EH (cell line): ENCODE measurements at places on chromosomes 1 and 21.
A peak's percentile ranks its signal among the peaks of the same experiment; 100 is the strongest.

- DNase-seq: no peak
Measured at GRCh38 chr1:115088871-115089419, 358 bp downstream of the TSPAN2 start.

DNA sequence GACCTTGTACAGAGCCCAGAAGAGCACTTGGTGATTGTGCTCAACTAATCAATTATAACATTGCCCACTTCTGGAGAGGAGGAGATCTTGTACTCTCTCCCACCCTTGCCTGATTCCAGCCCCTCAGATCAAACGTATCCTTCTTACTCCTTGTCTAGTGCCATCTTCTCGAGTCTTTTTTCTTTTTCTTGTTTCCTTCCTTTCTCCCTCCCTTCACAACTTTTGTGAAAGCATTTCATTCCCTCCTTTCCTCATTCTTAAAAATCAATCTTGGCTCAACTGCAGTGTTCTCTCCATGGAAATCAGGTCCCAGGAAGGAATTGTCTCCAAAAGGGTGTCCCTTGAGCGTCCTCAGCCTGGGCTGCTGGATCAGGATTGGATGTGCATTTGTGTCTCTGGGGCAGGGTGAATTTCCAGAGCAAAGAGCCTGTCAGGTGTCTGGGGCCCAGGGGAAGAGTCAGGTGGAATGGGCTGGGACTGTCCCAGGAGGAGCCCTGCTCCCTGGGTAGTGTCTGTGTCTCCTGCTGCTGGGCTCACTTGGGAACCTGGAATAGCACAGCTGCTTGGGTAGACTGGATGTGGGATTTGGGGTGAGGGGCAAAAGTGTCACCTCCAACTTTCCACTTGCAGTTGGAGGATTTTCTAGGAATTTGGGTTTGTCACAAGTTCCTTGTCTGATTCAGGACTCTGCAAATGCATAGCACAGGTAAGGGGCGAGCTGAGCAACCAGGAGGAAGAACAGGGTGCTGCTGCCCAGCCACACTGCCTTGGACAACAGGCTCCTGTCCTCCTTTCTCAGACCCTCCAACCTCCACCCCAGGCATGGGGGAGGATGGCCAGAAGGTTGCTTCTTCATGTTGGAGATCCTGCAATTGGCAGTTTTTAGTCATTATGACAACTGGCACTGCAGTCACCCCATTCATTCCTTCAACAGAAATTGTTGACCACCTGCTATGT lies 3.3 kb downstream of the SOX13 start:
- DNase-seq: no peak

- DNase-seq: no peak
Measured at GRCh38 chr1:17635276-17635675, 95.8 kb downstream of the ARHGEF10L start.

DNA sequence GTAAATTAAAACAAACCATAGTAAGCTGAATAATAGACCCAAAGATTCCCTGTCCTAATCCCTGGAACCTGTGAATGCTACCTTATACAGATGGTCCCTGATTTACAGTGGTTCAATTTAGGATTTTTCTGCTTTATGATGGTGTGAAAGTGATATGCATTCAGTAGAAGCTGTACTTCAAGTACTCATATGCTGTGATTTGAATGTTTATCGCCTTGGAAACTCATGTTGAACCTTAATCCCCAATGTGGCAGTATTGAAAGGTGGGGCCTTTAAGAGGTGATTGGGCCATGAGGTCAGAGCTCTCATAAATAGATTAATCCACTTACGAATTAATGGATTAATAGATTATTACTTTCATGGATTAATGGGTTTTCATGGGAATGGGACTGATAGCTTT lies 10.6 kb upstream of the RRP15 start:
- no peak for DNase-seq

DNA sequence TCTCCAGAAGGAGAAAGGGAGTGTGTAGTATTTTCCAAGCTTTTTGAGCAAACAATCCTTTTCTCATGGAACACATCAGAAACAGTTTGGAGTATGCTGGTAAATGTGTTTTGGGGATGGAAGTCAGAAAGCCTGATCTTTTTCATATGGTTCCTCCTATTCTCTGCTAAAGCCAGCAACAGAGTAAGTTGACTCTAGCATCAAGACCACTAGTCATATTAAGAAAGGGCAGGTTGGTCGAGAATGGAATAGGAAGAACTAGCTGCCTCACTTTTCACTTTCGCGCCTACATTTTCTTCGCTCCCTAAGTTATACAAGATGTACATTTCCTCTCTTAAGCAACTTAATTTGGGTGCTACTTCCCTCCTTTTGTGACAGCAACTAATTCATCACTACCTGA lies 24.0 kb downstream of the PPT1 start:
- no peak for DNase-seq

- DNase-seq: no peak
Measured at GRCh38 chr1:226519716-226520598, 28.6 kb upstream of the STUM start.

DNA sequence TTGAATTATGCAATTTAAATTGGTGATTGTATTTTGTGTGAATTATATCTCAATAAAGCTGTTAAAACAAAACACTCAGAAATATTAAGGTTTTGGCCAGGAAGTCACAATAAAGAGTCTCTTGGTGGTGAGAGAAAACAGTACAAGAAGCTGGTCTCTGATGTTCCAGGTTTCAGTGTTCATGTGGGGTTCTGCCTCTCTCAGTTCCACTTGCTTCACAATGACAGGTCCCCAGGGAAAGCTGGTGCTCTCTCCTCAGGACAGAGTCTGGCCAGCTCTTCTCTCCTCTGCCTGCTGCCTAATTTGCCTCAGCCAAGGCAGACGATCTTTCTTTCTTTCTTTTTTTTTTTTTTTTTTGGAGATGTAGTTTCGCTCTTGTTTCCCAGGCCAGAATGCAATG lies 342.9 kb upstream of the PLXNA2 start:
- no peak for DNase-seq

DNA sequence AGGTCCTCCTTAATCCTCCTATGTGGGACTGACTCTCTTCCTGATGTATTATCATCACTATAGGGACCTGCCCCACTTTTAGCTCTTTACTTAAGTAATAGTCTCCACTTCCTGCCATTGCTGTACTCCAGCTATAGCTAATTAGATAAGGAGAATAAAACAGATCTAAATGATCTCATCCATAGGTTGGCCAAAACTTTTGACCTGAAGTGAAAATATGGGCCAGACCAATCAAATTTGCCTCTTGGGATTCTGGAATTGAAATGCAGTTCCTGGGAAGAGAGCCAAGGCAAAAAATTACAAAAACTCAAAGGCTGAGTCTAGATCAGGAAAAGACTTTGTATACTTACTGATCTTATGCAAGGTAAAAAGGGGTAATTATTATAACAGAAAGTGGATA lies 36.1 kb upstream of the PDE4B start:
- peak; percentile 22 for DNase-seq

- DNase-seq: no peak
Measured at GRCh38 chr21:44010429-44010828, 1.7 kb upstream of the TRAPPC10 start.

DNA sequence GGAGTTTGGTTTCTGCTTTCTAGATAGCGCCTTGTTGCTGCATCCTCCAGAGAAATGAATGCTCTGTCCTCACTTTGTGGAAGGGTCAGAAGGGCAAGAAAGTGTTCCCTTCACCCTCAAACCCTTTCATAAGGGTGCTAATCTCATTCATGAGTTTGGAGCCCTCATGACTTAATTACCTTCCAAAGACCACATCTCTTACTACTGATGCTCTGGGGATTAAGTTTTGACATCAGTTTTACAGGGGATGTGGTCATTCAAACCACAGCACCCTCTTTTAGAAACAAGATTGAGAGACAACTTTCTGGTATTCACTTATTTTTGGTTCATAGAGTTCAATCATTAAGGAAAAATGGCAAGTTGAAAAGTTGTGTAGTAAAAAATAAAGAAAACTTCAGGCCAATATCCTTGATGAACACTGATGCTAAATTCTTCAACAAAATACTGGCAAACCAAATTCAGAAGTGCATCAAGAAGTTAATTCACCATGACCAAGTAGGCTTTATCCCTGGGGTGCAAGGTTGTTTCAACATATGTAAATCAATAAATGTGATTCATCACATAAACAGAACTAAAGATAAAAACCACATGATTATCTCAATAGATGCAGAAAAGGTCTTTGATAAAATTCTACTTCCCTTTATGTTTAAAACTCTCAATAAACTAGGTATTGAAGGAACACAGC lies 442.1 kb downstream of the PTBP2 start:
- no peak for DNase-seq

- peak; percentile 87 for DNase-seq
Measured at GRCh38 chr1:85495556-85495955, 30.6 kb upstream of the DDAH1 start.

GRCh38 chr1:41385398-41386195 lies 24.4 kb downstream of the FOXO6 start:
- no peak for DNase-seq

DNA sequence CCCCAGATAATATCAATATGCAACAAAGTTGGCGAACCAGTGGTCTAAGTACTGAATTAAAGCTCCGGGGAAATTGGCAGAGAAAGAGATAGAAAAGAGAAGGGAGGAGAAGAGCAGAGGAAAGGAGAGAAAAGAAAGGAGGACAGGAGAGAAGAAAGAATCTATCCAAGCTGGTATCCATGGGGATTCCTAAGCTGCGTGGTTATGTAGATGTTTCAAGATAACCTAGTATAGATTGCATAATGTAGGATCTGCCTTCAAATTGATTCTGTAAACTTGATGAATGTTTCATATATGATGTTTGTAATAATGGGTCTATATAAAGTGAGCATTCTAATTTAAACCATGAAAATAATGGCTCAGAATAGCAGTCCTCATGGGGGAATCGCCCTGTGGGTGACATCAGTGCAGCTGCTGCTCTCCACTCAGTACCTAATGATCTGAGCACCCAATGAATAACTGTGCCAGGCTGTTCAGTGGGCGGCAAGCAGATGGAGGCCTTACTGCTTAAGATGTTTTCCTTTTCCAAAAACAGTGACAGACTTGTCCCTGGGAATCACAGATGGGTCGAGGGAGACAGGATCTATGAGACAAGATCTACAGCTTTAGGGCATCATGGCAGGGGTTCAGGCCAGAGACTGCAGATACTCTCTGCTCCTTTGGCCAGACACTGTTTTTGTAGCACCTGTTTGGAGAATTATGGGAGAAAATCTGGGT lies 78.0 kb downstream of the LAMC2 start:
- DNase-seq: no peak

GRCh38 chr1:109912873-109913272 lies 2.2 kb downstream of the CSF1 start:
- peak; percentile 67 for DNase-seq

- DNase-seq: no peak
Measured at GRCh38 chr1:178071811-178072210, 22.1 kb upstream of the RASAL2 start.

- DNase-seq: no peak
Measured at GRCh38 chr1:8450312-8450711, 132.4 kb downstream of the SLC45A1 start.

- peak; percentile 78 for DNase-seq
Measured at GRCh38 chr1:205319081-205320018, 2.2 kb downstream of the NUAK2 start.

- no peak for DNase-seq
Measured at GRCh38 chr1:54745274-54745673, 19.0 kb downstream of the PARS2 start.

DNA sequence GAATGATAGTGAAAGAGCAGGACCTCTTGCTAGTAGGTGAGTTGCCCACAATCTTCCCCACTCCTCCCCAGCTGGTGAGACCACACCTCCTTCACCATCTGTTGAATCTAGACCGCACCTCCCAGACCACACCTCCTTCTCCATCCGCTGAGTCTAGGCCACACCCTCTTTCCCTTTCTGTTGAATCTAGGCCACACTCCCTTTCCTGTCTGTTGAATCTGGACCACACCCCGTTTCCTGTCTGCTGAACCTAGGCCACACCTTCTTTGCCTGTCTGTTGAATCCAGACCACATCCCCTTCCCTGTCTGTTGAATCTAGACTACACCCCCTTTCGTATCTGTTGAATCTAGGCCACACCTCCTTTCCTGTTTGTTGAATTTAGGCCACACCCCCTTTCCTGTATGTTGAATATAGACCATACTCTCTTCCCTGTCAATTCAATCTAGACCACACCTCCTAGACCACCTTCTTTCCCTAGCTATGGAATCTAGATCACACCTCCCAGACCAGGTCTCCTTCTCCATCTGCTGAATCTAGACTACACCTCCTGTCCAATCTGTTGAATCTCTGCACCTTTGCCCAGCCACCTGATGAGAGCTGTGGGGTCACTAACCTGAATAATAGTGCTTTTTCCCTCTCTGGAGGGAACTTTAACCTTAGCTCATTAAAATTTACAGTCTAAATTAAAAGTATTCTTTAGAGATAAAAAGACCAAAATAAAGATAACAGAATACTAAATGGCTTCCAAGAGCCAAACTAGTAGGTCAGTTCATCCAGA lies 116.3 kb downstream of the DAB1 start:
- no peak for DNase-seq

DNA sequence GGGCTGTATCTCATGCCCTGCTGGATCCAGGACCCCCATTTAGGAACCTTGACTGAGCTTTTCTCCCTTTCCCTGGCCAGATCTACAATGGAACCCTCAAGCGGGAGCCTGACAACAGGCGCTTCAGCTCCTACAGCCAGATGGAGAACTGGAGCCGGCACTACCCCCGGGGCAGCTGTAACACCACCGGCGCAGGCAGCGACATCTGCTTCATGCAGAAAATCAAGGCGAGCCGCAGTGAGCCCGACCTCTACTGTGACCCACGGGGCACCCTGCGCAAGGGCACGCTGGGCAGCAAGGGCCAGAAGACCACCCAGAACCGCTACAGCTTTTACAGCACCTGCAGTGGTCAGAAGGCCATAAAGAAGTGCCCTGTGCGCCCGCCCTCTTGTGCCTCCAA lies 29.8 kb downstream of the PKP1 start:
- DNase-seq: no peak

DNA sequence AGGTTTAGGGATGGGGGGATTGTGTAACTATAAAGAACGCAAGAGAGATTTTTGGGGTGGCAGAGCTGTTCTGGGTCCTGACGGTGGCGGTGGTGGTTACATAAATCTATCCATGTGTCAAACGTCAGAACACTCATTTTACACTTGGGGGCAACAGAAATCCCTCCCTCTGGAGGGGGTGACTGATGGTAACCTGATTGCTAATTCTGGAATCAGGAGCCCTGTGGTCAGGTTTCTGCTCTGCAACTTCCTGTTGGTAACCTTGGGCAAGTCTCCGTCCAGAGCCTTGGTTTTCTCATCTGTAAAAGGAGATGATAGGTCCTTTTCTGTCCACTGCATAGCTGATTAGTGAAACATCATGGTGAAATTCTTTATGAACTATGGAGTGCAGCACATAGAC lies 40.9 kb downstream of the ALPL start:
- peak; percentile 68 for DNase-seq

- DNase-seq: peak; percentile 93
Measured at GRCh38 chr1:209095627-209096595, 487.6 kb upstream of the CAMK1G start.

- DNase-seq: no peak
Measured at GRCh38 chr1:215584389-215584788, 17.3 kb downstream of the KCTD3 start.

GRCh38 chr1:168803806-168804510 lies 75.0 kb upstream of the DPT start:
- DNase-seq: no peak

GRCh38 chr1:230717251-230717650 lies 3.3 kb upstream of the AGT start:
- DNase-seq: peak; percentile 25

GRCh38 chr1:169601096-169601881 lies 15.0 kb upstream of the F5 start:
- DNase-seq: peak; percentile 30

- DNase-seq: peak; percentile 16
Measured at GRCh38 chr1:52190500-52191252, 48.8 kb downstream of the ZFYVE9 start.

GRCh38 chr21:43191971-43192370 lies 23.2 kb downstream of the CRYAA start:
- DNase-seq: no peak
